ENCODE measurements at places on chromosomes 5 and 9.
A peak's percentile ranks its signal among the peaks of the same experiment; 100 is the strongest.

DNA sequence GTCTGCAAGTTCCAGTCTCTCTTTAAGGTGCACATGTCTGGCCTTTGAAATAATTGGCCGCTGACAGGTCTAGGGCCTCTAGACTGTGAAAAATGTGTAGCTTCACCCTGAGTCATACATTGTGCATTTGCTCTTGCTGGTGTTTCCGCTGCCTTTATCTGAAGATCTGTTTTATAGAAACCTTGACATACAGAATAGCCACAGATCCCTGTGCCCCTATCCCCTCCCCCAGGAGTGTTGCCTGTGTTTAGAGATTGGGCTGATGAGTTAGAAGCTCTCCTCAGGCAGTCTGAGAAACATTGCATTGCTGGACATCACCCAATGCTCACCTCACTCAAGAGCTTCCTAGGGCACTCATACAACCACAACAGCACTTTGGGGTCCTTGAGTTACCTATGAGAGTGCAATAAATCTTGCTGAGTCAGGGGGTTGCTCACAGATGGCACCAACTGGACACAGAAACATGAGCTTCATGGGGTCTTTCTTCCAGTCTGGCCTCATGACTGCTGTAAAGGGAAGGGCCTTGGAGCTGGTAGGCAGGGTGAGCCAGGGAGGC lies 3.8 kb upstream of the ZNF782 start:
- no peak for DNase-seq

GRCh38 chr5:73327908-73328455 lies 120.6 kb downstream of the FOXD1 start:
- DNase-seq, result no peak

DNA sequence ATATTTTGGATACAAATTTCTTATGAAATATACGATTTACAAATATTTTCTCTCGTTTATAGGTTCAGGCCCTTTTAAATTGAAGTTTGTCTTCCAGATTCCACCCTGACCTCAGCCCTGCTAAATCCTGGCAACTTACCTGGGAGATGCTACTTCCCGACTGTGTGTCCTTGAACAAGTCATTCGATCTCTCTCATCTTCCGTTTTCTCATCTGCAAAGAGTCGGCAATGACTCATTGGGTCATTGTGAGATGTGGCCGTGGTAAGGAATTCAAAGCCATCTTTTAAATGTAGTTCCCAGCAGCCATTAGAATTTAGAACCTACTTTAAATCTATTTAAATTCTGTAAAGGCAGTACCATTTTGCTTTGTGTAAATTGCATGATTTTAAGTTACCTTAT lies 72.5 kb downstream of the LHX2 start:
- no peak for DNase-seq

GRCh38 chr9:126794441-126794840 lies 10.4 kb upstream of the ZBTB43 start:
- DNase-seq, result no peak

DNA sequence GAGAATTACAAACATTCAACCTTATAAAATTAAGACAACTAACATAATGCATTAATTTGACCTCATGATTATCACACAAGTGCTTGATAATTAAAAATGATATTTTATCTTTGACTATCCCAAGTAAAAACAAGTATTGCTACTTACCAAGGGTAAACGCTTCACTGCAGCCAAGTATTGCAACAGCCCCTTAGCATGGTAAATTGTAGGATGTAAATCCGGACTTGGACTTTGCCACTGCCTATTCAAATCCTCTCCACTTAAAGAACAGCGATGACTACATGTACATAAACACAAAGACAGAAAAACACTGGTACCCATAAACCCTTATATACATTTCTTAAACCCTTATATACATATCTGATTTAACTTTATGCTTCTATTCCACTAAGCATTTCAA lies 155.1 kb downstream of the AGTPBP1 start:
- no peak for DNase-seq

DNA sequence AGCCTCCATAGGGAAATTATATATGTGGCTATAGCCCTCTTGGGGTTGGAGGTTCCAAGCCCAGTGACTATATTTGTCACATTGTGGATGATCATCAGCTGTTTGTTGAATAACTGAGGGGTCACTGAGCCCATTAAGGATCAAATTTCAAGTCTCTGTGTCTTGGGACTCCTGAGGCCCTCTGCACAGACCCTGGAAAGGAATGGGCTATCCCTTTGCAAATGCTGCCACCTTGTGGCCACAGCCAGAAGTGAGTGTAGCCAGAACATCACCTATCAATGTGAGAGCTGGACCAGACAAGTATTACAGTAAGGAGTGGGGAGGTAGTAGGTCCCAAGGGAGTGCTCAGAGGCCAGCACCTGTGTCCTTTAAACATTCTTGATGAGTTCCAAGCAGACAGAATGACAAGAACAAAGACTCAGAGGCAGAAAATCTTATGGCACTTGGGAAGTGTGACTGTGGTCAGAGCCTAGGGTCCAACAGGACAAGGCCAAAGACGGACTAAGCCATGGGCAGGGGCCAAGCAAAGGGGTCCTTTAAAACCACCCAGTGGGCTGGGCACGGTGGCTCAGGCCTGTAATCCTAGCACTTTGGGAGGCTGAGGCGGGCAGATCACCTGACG lies 8.2 kb downstream of the RPP25L start:
- no peak for DNase-seq

GRCh38 chr5:148403344-148403743 lies 19.6 kb downstream of the FBXO38 start:
- DNase-seq, result no peak

- DNase-seq, result no peak
Observed at GRCh38 chr9:26219961-26220360, 541.7 kb upstream of the TUSC1 start.

- DNase-seq, result no peak
Observed at GRCh38 chr5:159333545-159333925, 3.2 kb upstream of the IL12B start.

DNA sequence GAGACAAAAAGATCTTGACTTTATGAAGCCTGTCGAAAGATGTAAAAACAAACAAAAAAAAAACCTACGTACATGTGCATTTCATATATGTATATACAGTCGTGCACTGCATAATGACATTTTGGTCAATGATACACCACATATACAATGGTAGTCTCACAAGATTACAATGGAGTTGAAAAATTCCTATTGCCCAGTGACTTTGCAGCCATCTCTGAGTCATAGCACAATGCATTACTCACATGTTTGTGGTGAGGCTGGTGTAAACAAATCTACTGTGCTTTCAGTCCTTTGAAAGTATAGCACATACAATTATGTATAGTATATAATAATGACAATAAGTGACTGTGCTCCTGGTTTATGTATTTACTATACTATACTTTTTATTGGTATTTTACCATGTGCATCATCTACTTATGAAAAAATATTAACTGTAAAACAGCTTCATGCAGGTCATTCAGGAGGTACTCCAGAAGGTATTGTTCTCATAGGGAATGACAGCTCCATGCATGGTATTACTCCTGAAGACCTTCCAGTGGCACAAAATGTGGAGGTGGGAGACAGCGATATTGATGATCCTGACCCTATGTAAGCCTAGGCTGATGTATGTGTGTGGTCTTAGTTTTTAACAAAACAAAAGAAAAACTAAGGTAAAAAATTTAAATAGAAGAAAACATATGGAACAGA lies 73.7 kb upstream of the FST start:
- no peak for DNase-seq

- no peak for DNase-seq
Observed at GRCh38 chr5:34494111-34494755, 161.9 kb upstream of the RAI14 start.

DNA sequence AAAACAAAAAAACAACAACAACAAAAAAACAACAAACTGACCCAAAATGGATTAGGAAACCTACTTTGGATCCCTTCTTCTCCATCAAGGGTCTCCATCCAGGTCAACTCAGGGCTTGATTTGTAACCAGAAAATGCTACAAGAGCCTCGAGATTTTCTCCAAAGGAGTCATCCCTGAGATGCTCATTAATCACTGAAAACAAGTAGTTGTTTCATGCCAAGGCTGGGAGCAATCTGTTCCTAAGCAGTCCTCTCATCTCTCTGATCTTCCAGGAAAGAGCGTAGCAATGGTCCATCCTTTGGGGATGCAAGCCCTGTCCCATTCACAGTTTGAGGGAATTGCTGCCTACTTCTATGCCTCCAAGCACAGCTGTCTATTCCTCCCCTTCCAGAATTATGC lies 203.0 kb upstream of the MAP3K1 start:
- DNase-seq, result no peak

DNA sequence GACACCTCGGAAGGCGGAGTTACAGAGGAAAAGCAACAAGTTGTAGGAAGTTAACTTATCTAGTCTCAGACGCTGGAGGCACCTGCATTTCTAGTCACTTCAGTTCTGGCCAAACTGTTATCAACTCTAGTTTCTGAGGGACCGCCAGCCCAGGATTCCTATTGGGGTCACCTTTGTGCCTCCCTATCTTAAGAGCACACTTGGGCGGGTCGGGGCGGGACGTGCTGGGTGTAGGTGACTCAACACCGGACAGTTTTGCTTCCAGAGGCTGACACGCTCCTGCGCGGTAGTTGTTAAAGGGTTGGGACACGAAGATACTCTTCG lies 679 bp upstream of the KDM4C start:
- DNase-seq, result peak; percentile 64

- DNase-seq, result no peak
Observed at GRCh38 chr5:32840606-32841005, 129.5 kb downstream of the NPR3 start.

- no peak for DNase-seq
Observed at GRCh38 chr9:114169029-114169951, 14.0 kb downstream of the COL27A1 start.

- no peak for DNase-seq
Observed at GRCh38 chr5:59126016-59126707, 543.3 kb downstream of the RAB3C start.

Data from HL-60 (cell line).